ENCODE measurements at places on chromosomes 16 and 17. TPM values are rescaled to one million over a fixed set of nuclear protein-coding genes. Genes with fewer than 3 reads are reported as not detected.

- no peaks in the 10 kb centered on the region for H3K36me3 ChIP-seq
- no peak overlapping the region for H3K27ac ChIP-seq
- DNase-seq = no peak
- no peaks in the 10 kb centered on the region for H3K27me3 ChIP-seq
- H3K4me1 ChIP-seq = peaks cover 41% of the 10 kb centered on the region
- H3K4me3 ChIP-seq = no peak overlapping the region
Observed at GRCh38 chr17:80614332-80615047, 69.9 kb downstream of the RPTOR start.

- DNase-seq = no peak
- H3K4me1 ChIP-seq = peaks cover 4% of the 10 kb centered on the region
- no peaks in the 10 kb centered on the region for H3K36me3 ChIP-seq
- H3K4me3 ChIP-seq = no peak overlapping the region
Observed at GRCh38 chr17:43454868-43455267, 28.9 kb upstream of the DHX8 start.

The SGCA gene
- 0.30 TPM for total RNA-seq

GRCh38 chr17:8284126-8284525 is 4.3 kb upstream of the RANGRF start:
- DNase-seq = no peak
- peaks cover 5% of the 10 kb centered on the region for H3K36me3 ChIP-seq
- H3K4me1 ChIP-seq = peaks cover 42% of the 10 kb centered on the region
- H3K4me3 ChIP-seq = no peak overlapping the region
- H3K27me3 ChIP-seq = no peaks in the 10 kb centered on the region

GRCh38 chr16:53412549-53412948 is 21.7 kb upstream of the RBL2 start:
- H3K36me3 ChIP-seq = no peaks in the 10 kb centered on the region
- H3K4me1 ChIP-seq = peaks cover 6% of the 10 kb centered on the region
- H3K4me3 ChIP-seq = no peak overlapping the region
- no peak for DNase-seq

DNA sequence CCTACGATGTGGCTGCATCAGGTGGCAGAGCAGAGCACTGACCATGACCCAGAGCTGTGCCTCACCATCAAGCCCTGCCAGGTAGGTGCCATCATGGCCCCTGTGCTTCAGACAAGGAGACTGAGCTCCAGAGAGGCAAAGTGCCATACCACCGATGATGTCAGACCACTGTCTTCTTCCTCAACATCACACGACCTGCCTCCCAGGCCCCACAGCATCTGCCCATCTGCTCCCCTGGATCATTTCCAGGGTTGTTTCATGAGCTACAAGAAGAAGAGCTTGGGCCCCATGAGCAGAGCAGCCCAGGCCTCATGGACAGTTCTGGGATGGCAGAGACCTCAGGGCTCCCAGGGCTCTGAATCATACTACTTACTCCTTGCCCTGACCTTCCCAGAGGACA is 9.9 kb downstream of the XYLT1 start:
- H3K4me1 ChIP-seq = peaks cover 37% of the 10 kb centered on the region
- no peak for DNase-seq
- H3K27me3 ChIP-seq = no peaks in the 10 kb centered on the region
- no peak overlapping the region for H3K27ac ChIP-seq
- H3K4me3 ChIP-seq = no peak overlapping the region

The TBC1D26 gene
- total RNA-seq = not detected

DNA sequence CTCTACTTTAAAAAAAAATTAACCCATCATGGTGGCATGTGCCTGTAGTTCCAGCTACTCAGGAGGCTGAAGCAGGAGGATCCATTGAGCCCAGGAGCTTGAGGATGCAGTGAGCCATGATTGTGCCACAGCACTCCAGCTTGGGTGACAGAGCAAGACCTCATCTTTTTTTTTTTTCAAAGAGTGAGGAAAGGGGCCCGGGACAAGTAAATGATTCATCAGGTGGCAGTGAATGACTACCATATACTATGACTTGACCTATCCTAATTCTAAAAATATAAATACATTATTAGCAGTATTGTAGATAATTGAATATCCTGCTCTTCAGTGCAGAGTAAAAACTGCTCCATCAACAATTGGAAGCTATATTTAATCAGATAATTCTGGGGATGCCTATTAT is 55.3 kb downstream of the CLUH start:
- H3K4me1 ChIP-seq = peaks cover 26% of the 10 kb centered on the region
- no peaks in the 10 kb centered on the region for H3K27me3 ChIP-seq
- no peak overlapping the region for H3K27ac ChIP-seq
- H3K36me3 ChIP-seq = peaks cover 50% of the 10 kb centered on the region

The NTN1 gene
- not detected for total RNA-seq

GRCh38 chr17:6420173-6420641 is 14.7 kb downstream of the AIPL1 start:
- no peak for DNase-seq
- H3K27me3 ChIP-seq = peaks cover 45% of the 10 kb centered on the region
- H3K27ac ChIP-seq = no peak overlapping the region
- H3K36me3 ChIP-seq = no peaks in the 10 kb centered on the region

GRCh38 chr16:87288753-87289362 is 28.3 kb downstream of the C16orf95 start:
- peaks cover 9% of the 10 kb centered on the region for H3K36me3 ChIP-seq
- H3K4me1 ChIP-seq = no peaks in the 10 kb centered on the region
- H3K27ac ChIP-seq = no peak overlapping the region
- no peaks in the 10 kb centered on the region for H3K27me3 ChIP-seq
- no peak for DNase-seq

DNA sequence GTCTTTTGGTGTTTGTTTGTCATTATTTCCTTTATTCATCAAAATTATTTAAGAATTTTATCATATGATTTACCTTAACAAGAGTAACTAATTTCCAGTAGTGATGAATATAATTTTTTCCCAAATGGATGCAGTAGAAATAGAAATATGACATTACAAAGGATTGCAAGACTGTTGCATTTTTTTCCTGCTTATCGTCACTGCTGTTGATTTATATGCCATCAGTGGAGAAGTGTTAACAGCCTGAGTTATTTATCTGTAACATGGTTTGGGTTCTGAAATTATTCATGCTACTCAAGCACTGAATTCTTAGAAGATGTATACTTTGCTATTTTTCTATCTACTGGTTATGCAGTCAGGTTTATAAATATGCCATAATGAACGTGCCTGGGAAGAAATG is 68.6 kb downstream of the TMEM100 start:
- no peak for DNase-seq
- H3K4me1 ChIP-seq = no peaks in the 10 kb centered on the region
- H3K27ac ChIP-seq = no peak overlapping the region
- H3K4me3 ChIP-seq = no peak overlapping the region
- H3K27me3 ChIP-seq = peaks cover 24% of the 10 kb centered on the region
- H3K36me3 ChIP-seq = no peaks in the 10 kb centered on the region

DNA sequence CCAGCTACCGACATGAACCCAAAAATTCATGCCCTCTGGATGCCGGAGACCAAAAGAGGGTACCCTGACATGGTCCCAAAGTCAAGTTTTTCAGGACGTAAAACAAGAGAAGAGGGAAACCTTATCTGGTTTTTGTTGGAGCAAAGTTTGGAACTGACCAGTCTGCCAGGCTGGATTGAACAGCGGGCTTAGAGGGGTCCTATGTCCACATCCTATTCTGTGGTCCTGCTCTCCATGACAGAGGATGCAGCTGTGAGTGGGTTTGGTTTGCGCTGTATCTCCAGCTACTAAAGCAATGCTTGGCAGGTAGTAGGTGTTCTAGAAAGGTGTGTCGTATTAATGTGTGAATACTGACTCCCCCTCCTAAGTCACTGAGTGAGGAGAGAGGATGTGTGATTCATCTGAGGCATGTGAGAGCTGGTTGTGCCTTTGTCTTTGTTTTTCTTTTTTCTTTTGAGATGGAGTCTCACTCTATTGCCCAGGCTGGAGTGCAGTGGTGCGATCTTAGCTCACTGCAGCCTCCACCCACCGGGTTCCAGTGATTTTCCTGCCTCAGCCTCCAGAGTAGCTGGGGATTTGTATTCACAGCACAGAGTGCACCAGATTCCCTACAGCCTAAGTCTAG is 31.0 kb downstream of the PMM2 start:
- DNase-seq = no peak
- peak overlapping the region; percentile 28 for H3K27ac ChIP-seq
- H3K27me3 ChIP-seq = no peaks in the 10 kb centered on the region
- H3K4me1 ChIP-seq = peaks cover 24% of the 10 kb centered on the region

The NTHL1 gene
- total RNA-seq = 22.5 TPM

DNA sequence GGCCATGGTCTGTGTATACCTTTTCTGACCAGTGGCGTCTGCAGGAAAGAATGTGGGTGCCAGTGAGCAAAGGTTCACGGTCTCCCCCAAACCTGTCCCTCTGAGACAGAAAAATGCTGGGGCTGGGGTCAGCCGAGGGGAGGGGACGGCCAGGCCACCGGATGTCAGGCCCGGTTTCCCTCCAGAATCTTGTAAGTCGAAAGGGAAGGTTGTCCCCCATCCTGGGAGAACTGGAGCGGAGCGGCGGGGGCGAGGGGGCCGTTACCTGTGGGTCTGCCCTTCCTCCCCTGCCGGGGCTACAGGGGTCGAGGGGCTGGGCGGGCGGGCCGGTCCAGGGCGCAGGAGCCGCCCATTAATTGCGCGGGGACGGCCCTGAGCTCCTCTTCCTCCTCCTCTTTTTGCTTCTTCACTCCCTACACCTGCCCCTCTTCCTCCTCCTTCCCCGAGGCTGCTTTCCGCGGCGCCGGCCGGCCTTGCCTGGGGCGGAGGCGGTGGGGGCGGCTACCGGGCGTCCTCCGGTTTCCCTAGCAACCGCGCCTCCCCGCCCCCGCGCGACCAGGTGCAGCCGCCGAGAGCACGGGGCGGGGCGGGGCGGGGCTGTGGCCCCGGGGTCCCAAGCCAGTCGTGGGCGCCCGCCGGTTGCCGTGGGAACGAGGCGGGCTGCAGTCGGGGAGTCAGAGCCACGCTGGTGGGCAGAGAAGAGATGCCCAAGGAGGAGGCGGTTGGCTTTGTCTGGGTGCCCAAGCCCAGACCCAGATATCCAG is at the start of gene MARCHF10:
Gene MARCHF10, minus strand, starts transcription at position 503 of the 764 bp plus-strand sequence. CDS start 6,579 bp downstream, outside the sequence.
- no peak within 1 kb of the TSS for H3K4me3 ChIP-seq
- H3K36me3 ChIP-seq = no peaks in the 10 kb centered on the region
- H3K4me1 ChIP-seq = no peaks in the 10 kb centered on the region

- H3K27me3 ChIP-seq = peaks cover 19% of the 10 kb centered on the region
- H3K4me3 ChIP-seq = no peak overlapping the region
- H3K4me1 ChIP-seq = peaks cover 9% of the 10 kb centered on the region
- no peak overlapping the region for H3K27ac ChIP-seq
- DNase-seq = no peak
Observed at GRCh38 chr16:11636172-11636721, 32.0 kb upstream of the SNN start.

GRCh38 chr17:73910206-73910605 is 266.0 kb upstream of the SDK2 start:
- H3K27me3 ChIP-seq = peaks cover 11% of the 10 kb centered on the region
- no peak overlapping the region for H3K27ac ChIP-seq

- no peak for DNase-seq
- H3K4me3 ChIP-seq = no peak overlapping the region
- H3K27me3 ChIP-seq = peaks cover 46% of the 10 kb centered on the region
- H3K36me3 ChIP-seq = no peaks in the 10 kb centered on the region
- no peak overlapping the region for H3K27ac ChIP-seq
Observed at GRCh38 chr17:68605914-68606313, 4.7 kb upstream of the FAM20A start.

GRCh38 chr17:337866-338265 is 14.7 kb downstream of the RPH3AL start:
- H3K4me3 ChIP-seq = no peak overlapping the region
- no peak overlapping the region for H3K27ac ChIP-seq
- no peaks in the 10 kb centered on the region for H3K4me1 ChIP-seq
- peaks cover 21% of the 10 kb centered on the region for H3K27me3 ChIP-seq
- no peak for DNase-seq

The NLRC5 gene
- total RNA-seq = 263 TPM

DNA sequence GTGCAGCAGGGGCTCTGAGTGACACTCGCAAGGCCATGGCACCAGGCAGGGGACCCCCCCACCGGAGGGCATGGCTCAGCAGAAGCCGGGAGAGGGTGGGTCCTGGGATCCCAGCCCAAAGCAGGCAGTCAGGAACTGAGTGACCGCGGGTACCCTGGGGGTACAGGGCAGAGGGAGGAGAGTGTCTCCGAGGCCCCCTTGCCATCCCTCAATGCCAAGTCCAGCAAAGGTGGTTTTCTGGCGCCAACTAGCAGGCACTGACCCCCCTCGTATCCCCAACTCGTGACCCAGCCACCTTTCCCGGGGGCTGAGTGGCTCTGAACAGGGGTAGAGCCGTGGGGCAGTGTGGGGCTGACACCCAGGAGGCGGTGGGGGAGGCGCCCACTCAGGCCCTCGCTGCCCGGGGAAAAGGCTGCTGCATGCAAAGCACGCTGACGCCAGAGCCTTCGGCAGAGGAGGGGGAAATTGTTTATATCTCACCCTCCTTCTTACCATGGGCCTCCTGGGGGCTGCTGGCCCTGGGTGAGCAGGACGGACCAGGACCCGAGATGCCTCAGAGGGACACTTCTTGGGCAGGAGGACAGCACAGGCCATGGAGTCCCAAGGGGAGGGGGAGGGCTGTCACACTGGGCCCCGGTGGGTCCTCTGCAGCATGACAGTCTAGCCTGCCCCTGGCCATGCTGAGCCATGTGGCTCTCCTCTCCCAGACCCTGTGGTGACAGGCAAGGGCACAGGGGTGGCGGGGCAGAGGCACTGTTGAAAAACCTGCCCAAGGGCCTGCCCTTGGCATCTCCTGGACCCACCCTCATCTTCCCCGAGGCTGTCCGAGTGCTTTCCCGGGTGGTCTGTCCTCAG is 14.6 kb upstream of the ENPP7 start:
- no peak overlapping the region for H3K4me3 ChIP-seq
- DNase-seq = no peak
- H3K4me1 ChIP-seq = no peaks in the 10 kb centered on the region

DNA sequence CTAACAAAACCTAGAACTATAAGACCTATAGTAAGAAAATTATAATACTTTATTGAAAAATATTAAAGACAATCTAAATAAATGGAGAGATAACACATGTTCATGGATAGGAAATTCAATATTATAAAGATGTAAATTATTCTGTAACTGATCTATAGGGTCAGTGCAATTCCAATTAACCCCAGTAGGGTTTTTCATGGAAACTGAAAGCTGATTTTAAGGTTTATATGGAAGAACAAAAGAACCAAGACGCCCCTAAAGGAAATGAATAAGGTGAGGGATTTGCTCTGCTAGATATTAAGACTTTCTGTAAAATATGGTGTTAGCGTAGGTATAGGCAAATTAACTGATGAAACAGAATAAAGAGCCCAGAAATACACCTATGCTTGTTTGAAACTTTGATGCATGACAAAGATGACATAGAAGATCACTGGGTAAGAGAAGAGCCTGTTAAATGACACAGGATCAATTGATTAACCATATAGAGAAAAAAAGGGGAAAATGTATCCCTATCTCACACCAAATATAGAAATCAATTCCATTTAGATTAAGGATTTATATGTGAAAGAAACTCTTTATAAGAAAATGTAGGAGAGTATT is 3.0 kb downstream of the ICAM2 start:
- no peaks in the 10 kb centered on the region for H3K27me3 ChIP-seq
- H3K36me3 ChIP-seq = peaks cover 32% of the 10 kb centered on the region
- H3K27ac ChIP-seq = peak overlapping the region; percentile 100

GRCh38 chr17:41800601-41801373 is 11.0 kb downstream of the P3H4 start:
- H3K4me1 ChIP-seq = peaks cover 7% of the 10 kb centered on the region
- no peak overlapping the region for H3K27ac ChIP-seq
- no peak overlapping the region for H3K4me3 ChIP-seq
- no peaks in the 10 kb centered on the region for H3K36me3 ChIP-seq
- no peak for DNase-seq
